ENCODE measurements at places on chromosomes 7 and 10.

DNA sequence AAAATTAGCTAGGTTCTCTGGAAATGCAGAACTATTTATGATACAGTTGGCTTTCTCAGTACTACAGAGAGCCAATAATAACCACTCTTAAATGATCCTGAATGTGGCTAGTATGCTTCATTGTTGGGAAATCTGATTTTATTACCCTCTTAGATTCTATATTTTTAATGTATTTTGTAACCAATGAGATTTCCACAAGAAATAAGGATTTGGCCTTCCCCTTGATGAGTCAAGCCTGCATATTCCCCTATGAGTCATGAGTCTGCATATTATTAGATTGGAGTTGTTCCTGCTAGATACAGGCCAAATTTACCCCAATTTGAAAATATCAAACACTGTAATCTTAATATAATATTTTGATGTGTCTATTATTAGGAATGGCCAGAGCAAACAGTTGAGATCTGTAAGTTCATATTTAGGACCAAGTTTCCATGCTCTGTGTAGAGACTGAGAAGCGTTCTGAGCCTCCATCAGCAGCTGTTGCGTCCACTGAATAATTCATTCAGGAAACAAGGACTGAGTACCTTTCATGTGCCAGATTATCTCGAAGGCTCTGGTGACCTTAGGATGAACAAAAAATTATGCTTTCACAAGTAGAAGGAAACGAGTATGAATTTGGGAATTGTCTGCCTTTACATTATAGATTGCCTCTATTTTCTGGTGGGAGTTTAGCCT, 793.4 kb downstream of the NRG3 start:
- DNase-seq, result no peak

GRCh38 chr7:83520726-83521125, 128.2 kb downstream of the SEMA3E start:
- DNase-seq, result no peak

GRCh38 chr10:132799865-132800264, 13.9 kb upstream of the NKX6-2 start:
- DNase-seq, result no peak

DNA sequence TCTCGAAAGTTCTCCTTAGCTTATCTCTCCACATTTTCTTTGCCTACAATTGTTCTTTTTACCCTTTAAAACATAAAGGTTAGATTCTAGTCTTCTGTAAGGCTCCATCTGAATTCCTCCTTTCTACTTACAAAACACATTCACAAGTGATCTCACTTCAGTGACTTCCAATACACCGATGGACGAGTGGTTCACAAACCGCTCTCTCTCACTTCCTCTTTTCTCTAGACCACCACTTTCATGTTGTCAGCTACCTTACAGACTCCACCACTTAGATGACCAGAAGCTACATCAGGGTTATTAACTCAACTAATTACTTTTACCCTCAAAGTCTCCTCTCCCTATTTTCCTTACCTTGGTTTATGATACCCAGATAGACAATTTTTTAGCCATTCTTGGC, 11.8 kb downstream of the MET start:
- no peak for DNase-seq

GRCh38 chr10:70974351-70974901, 86.1 kb upstream of the PCBD1 start:
- no peak for DNase-seq

GRCh38 chr10:15049533-15049932, 5.8 kb downstream of the OLAH start:
- no peak for DNase-seq

- no peak for DNase-seq
Measured at GRCh38 chr10:46540412-46541016, 15.9 kb downstream of the GPRIN2 start.

DNA sequence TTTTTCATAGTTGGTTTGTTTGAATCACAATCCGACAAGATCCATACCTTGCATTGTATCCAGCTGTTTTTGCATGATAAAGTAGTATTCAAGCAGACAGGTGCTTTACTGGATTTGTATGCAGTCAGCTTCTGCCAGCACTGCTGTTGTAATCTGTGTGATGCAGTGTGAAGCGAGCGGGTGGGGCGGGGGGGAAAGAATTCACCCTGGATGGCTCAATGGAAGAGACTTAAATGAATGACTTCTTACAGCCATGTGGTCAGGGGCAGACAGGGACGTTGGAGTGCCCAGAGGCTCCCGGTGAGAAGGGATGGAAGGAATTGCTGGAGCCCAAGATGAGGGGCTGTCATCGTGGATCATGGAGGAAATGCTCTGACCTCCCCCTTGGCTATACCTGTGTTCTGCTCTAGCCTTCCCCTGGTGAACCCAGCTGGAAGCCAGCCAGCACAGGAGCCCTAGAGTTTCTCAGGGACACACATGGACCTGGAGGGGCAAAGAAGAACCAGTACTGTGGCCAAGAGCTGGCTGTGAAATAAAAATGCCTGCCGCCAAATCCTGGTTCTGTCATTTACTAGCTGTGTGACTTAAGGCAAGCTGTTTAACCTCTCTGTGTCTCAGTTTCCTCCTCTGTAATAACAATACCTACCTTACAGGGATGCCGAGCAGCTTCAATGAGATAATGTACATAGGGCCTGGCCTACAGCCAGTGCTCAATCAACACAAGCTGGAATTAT, 14.1 kb downstream of the NFE2L3 start:
- DNase-seq, result no peak

- DNase-seq, result no peak
Measured at GRCh38 chr10:122646511-122647382, 52.9 kb downstream of the C10orf120 start.

DNA sequence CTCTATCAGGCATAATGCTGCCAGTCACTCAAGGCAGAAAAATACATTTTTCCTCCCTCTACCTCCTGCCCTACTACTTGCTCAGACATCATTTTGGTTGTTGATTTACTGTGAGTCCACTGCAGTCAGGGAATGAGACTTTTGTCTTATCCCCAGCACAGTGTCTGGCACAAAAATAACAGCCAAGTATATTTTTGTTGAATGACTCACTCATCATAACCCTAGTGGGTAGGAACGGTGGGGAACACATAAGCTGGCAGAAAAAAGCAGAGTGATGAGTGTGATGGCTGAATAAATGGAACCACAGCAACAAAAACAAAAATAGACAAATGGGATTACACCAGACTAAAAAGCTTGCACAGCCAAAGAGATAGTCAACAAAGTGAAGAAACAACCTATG, 65.8 kb upstream of the LAMB4 start:
- no peak for DNase-seq

GRCh38 chr7:120169996-120170783, 102.8 kb upstream of the KCND2 start:
- DNase-seq, result no peak

DNA sequence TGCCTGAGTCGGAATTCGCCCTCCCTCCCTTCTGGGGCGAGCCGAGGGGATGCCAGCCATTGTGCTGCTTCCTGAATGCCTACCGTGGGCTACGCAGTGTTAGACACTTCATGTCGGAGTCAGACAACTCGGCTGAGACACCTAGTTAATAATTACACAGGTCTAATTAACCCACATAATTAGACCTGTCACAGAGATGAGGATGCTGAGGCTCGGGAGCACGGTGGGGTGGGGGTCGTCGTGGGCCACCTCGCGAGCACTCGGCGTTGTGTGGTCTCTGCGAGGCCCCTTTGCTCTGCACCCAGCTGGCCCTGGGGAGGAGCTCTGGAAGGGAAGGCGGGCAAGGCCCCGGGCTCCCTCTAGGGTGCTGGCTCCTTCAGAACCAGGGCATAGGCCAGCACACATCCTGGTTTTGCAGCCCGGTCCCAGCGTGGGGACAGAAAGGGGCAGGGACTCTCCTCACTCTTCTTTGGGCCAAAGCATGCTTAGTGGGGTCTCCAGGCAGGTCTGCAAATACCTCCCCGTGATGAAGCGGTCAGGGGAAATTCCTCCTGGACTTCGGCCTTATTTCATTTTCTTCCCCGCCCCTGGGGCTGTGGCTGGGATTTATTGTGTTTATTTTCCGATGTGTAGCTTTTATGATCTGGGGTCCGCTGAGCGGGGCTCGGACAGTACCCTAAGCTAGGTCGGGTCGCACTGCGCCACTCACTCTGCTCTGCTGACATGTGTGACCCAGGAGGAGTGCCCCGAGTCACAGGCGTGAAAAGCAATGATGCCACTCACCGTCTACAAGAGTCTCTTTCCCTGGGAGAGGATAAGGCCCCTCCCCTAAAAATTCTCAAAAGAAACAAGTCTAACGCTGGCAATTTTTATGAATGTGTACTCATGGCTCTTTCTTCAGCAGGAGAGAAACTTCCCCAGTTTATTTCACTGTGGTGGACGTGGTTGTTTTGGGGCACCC, 4.9 kb upstream of the FOXL3 start:
- DNase-seq, result no peak

DNA sequence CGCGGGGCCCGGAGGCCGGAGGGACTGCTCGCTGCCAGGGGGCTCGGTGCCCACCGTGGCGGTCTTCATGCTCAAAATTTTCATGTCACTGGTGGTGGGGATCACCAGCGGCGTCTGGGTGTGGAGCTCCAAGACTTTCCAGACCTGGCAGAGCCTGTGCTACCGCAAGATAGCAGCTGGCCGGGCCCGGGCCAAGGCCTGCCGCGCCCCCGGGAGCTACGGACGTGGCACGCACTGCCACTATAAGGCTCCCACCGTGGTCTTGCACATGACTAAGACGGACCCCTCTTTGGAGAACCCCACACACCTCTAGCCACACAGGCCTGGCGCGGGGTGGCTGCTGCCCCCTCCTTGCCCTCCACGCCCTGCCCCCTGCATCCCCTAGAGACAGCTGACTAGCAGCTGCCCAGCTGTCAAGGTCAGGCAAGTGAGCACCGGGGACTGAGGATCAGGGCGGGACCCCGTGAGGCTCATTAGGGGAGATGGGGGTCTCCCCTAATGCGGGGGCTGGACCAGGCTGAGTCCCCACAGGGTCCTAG, 2.0 kb downstream of the FZD9 start:
- no peak for DNase-seq

GRCh38 chr10:44347609-44348400, 37.1 kb downstream of the CXCL12 start:
- no peak for DNase-seq

- DNase-seq, result no peak
Measured at GRCh38 chr7:51261117-51261835, 55.3 kb downstream of the COBL start.

All from HS-27A (cell line).